ENCODE measurements at places on chromosomes 1 and 21.

DNA sequence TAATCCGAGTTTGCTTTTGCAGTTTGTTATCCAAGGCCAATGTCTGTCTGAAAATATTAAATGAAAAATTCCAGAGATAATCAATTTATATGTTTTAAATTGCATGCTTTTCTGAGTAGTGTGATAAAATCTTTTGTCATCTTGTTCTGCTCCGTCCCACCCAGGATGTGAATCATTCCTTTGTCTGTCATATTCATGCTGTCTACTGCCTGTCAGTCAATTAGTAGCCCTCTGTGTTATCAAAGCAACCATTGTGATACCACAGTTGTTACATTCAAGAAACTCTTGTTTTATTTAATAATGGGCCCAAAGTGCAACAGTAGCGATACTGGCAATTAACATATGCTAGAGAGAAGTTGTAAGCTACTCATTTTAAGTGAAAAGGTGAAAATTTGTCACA lies 819.3 kb downstream of the BRINP3 start:
- DNase-seq: peak; percentile 58

GRCh38 chr1:148307583-148308185 lies 155.6 kb upstream of the NBPF11 start:
- DNase-seq: no peak

DNA sequence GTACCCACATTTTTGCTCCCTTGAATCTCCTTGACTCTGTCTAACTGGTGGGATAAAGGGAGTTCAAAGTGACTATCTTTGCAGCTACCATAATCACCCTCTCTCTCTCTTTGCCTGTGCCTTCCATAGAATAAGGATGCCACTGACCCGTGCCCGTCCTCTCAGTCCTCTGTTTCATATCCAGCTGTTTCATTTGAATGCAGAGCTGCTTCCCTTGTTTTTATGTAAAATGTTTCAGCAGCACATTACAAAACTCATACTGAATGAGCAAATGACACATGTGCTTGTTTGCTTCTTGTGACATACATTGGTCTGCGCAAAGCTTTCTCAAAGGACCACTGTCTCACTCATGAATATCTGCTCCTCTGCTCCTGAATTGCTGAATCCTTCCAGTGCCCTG lies 38.4 kb downstream of the CDC42 start:
- DNase-seq: no peak

- DNase-seq: no peak
These were observed 2.9 kb downstream of the RNPEP start for GRCh38 chr1:201985355-201985754.

DNA sequence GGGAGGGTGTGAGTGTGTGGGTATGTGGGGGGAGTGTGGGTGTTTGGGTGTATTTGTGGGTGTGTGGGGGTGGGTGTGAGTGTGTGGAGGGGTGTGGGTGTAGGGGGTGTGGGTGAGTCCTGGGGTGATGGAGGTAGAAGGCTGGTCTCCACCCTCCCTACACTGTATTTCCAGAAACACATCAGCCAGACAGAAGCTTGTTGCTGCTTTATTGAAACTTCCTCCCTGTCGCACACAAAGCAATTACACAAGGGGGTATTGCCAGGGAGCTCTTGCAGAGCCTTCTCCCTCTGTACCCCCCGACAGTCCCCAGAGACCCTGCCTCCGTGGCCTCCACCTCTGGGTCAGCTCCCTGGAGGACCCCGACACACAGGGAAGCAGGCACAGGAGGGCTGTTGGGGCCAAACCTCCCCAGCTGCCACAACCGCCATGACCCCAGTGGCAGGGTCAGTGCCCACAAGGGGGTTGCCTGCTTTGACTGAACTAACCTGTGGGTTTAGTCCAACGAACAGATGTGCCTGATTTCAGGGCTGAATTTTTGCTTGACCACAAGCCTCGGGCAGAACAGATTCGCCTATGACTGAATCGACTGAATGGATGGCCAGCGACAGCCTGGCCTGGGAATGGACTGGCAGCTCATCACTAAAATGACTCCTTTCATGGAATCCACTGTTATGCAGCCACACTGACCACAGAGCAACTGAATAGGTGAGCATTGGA lies 9.1 kb upstream of the MATN1 start:
- DNase-seq: no peak

GRCh38 chr1:77292551-77292950 lies 10.7 kb downstream of the AK5 start:
- no peak for DNase-seq

DNA sequence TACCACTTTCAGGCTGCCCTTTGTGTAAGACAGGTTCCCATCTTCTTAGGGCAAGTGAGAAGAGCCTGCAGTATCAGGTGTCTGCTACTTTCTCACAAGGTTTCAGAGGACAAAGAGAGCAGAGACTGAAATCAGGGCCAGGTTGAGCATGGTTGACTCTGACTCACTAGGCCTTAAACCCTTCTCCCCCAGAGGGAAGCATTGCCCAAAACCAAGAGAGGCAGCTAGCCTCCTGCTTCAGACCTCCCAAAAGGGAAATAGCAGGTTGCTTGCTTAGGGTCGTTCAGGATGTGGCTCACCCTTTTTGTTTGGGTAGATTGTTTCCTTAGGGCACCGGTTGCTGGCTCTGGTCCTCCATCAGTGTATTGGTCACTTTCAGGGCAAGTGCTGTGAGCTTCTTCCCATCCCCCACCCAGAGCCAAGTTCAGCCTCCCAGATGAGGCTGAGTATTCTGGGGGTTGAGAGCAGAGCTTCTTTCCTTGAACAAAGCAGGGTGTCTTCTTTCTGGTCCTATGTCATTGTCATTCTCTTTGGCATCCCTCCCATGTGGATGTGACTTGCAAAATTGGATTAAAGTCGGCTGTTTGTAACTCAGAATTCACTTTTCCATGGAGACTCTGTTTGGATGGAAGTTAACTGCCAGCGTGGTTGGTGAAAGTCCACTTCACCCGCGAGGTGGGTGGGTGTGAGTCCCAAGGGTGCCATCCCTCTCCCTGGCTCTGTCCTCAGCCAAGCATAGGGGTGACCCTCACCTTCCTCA lies 55.5 kb upstream of the GALNT2 start:
- peak; percentile 34 for DNase-seq

DNA sequence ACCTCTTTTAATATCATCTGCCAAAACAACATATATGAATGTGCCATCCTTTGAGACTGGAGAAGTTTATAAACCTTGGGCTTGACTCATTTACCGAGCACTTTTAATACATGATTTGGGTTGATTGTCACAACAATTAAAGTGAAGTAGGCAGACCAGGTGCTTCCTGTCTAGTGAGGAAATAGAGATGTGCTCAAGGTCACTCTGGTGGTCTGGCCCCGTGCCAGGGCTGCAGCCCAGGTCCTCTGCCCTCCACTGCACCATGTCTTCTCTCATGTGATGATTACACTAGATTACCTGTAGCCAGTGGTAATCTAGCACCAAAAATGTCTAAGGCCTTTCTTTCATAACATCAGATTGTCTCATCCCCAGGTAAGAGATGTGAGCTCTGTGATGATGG lies 61.8 kb upstream of the LAMC2 start:
- no peak for DNase-seq

- DNase-seq: no peak
These were observed 134.7 kb downstream of the DMRTB1 start for GRCh38 chr1:53593758-53594380.
